Thoracic aorta (tissue), 2 donors: ENCODE measurements at places on chromosomes 5 and 9.

- H3K27me3 ChIP-seq = no peaks in the 10 kb centered on the region
- no peak overlapping the region for H3K27ac ChIP-seq
- H3K4me3 ChIP-seq = no peak overlapping the region
- peaks cover 4% of the 10 kb centered on the region for H3K4me1 ChIP-seq
Measured at GRCh38 chr9:17025281-17025680, 109.6 kb upstream of the CNTLN start.

- no peak overlapping the region for H3K4me3 ChIP-seq
- H3K36me3 ChIP-seq = no peaks in the 10 kb centered on the region
- no peak for DNase-seq
- H3K4me1 ChIP-seq = no peaks in the 10 kb centered on the region
- H3K27ac ChIP-seq = no peak overlapping the region
- no peaks in the 10 kb centered on the region for H3K27me3 ChIP-seq
Measured at GRCh38 chr5:109199289-109199688, 210.5 kb downstream of the PJA2 start.

GRCh38 chr5:90037646-90038045 is 371.9 kb downstream of the CETN3 start:
- no peaks in the 10 kb centered on the region for H3K4me1 ChIP-seq
- no peak overlapping the region for H3K4me3 ChIP-seq
- DNase-seq = no peak
- H3K27ac ChIP-seq = no peak overlapping the region

DNA sequence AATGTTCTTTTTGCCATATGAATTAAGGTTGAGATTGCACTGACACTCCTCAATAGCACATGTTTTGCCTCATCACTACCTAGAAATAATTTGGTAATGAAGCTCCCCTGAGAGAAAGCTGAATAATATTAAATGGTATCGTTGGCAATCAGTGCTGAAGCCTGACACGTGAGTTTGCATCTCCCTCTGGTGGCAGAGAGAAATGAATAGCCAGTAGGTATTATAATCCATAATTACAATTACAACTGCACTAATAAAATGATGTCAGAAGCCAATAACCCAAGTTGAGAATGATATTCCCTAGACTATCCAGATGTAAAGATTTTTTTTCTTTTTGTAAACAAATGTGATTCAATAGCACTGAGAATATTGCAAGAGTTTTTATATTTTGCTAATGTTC is 700.3 kb downstream of the PTPRD start:
- no peak overlapping the region for H3K27ac ChIP-seq
- no peaks in the 10 kb centered on the region for H3K4me1 ChIP-seq
- H3K27me3 ChIP-seq = no peaks in the 10 kb centered on the region
- H3K4me3 ChIP-seq = no peak overlapping the region
- no peaks in the 10 kb centered on the region for H3K36me3 ChIP-seq
- DNase-seq = no peak

- H3K27me3 ChIP-seq = no peaks in the 10 kb centered on the region
- no peak for DNase-seq
- H3K36me3 ChIP-seq = no peaks in the 10 kb centered on the region
- peaks cover 3% of the 10 kb centered on the region for H3K4me1 ChIP-seq
- H3K27ac ChIP-seq = peak within 1 kb of the TSS; percentile 94
Measured at GRCh38 chr9:113463418-113464285, at the start of gene RGS3. Gene RGS3, plus strand, starts transcription at chr9:113463727. Its CDS starts 76 bp downstream, at chr9:113463803.

DNA sequence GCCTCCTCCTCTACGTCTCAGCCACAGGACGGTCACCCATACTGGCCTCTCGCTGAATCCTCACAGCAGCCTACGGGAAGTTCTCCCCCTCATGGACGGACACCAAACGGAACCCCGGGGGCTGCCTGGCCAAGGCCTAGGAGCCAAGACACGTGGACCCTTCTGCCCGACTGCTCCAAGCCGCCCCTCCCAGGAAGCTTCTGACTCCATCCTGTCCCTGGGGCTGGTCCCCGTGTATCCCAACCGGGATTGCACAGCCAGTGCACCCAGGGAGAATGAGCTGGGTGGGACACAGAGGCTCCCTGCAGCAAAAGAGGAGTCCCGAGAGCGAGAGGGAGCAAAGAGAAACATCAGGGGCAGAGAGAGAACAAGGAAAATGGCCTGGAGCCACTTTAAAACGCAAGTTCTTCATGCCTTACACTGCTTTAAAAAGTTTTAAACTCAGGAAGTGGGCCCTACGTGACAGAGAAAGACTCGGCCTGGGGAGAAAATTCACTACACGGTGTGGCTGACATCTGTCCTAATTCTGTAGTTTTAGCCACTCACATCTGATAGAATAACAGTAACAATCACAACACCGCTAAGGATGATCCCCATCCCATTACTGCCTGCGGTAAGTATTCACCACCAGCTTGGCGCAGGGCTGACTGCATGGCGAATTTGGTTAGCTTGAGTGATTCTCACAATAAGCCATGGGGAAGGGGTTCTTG is 3.0 kb downstream of the FAM78A start:
- no peak for DNase-seq
- H3K27ac ChIP-seq = no peak overlapping the region
- no peaks in the 10 kb centered on the region for H3K27me3 ChIP-seq
- H3K4me3 ChIP-seq = peak overlapping the region; percentile 77
- H3K4me1 ChIP-seq = peaks cover 3% of the 10 kb centered on the region

- no peak for DNase-seq
- H3K4me1 ChIP-seq = no peaks in the 10 kb centered on the region
- no peak overlapping the region for H3K4me3 ChIP-seq
- no peak overlapping the region for H3K27ac ChIP-seq
- H3K27me3 ChIP-seq = no peaks in the 10 kb centered on the region
- H3K36me3 ChIP-seq = no peaks in the 10 kb centered on the region
Measured at GRCh38 chr9:11431490-11431889, 818.7 kb upstream of the PTPRD start.

DNA sequence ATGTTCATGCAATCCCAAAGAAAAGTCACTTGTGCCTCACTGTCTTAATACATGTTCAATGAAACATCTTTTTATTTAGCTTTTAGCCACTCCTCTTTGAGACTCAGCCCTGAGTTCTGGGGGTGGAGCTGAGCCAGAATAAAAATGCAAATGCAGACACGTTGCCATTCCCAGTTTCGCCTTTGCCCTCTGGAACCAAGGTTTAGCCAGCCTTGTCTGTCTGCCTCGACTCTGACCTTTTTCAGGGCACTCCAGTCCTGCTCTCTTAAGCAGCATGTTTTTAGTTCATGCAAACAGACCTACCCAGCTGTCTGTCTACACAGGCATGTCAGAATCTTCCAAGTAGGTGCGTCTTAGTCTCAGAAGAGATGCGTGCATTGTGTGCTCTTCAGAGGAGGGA is 82.2 kb upstream of the RANBP3L start:
- no peaks in the 10 kb centered on the region for H3K36me3 ChIP-seq
- H3K27me3 ChIP-seq = no peaks in the 10 kb centered on the region
- H3K4me1 ChIP-seq = no peaks in the 10 kb centered on the region
- H3K27ac ChIP-seq = no peak overlapping the region
- DNase-seq = no peak
- H3K4me3 ChIP-seq = no peak overlapping the region

GRCh38 chr5:50958852-50959457 is 292.5 kb downstream of the PARP8 start:
- peaks cover 10% of the 10 kb centered on the region for H3K27me3 ChIP-seq
- no peak for DNase-seq
- no peaks in the 10 kb centered on the region for H3K36me3 ChIP-seq
- H3K4me3 ChIP-seq = no peak overlapping the region

DNA sequence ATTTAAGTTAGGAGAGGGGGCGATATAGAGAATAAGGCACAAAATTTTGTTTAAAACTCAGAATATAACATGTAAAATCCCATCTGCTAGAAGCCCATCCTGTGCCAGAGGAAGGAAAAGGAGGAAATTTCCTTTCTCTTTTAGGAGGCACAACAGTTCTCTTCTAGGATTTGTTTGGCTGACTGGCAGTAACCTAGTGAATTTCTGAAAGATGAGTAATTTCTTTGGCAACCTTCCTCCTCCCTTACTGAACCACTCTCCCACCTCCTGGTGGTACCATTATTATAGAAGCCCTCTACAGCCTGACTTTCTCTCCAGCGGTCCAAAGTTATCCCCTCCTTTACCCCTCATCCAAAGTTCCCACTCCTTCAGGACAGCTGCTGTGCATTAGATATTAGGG is 18.3 kb downstream of the MOCS2 start:
- H3K4me1 ChIP-seq = peaks cover 5% of the 10 kb centered on the region
- no peak overlapping the region for H3K27ac ChIP-seq
- DNase-seq = no peak
- no peaks in the 10 kb centered on the region for H3K27me3 ChIP-seq
- no peaks in the 10 kb centered on the region for H3K36me3 ChIP-seq

- no peaks in the 10 kb centered on the region for H3K36me3 ChIP-seq
- no peak overlapping the region for H3K4me3 ChIP-seq
- H3K27ac ChIP-seq = no peak overlapping the region
- H3K4me1 ChIP-seq = no peaks in the 10 kb centered on the region
- H3K27me3 ChIP-seq = no peaks in the 10 kb centered on the region
Measured at GRCh38 chr5:14925326-14925725, 53.7 kb upstream of the ANKH start.

- H3K27me3 ChIP-seq = no peaks in the 10 kb centered on the region
- no peak overlapping the region for H3K4me3 ChIP-seq
- no peak overlapping the region for H3K27ac ChIP-seq
- no peak for DNase-seq
Measured at GRCh38 chr9:5191985-5192384, 6.5 kb upstream of the INSL6 start.

- no peaks in the 10 kb centered on the region for H3K27me3 ChIP-seq
- H3K27ac ChIP-seq = no peak overlapping the region
- H3K36me3 ChIP-seq = no peaks in the 10 kb centered on the region
- no peak for DNase-seq
- H3K4me1 ChIP-seq = no peaks in the 10 kb centered on the region
Measured at GRCh38 chr5:68332556-68332955, 117.0 kb downstream of the PIK3R1 start.

DNA sequence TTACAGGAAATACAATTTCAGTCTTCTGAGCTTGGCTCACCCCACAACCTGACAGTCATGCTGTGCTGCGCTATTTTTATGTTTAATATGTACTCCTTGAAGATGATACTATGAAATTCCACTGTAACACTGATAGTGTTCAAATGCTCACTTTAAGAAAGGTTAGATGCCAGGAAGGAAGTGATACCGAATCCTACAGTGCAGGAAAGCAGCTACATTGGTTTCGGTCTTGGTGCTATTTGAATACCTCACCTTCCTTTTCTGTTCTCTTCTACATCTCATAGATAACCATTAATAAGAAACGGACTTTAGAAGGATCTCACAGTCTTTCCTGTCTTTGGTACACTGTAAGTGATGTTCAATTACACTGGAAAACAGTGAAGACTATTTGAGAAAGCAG is 117.6 kb downstream of the SEMA5A start:
- H3K27me3 ChIP-seq = no peaks in the 10 kb centered on the region
- peaks cover 16% of the 10 kb centered on the region for H3K4me1 ChIP-seq
- DNase-seq = no peak
- no peak overlapping the region for H3K4me3 ChIP-seq

DNA sequence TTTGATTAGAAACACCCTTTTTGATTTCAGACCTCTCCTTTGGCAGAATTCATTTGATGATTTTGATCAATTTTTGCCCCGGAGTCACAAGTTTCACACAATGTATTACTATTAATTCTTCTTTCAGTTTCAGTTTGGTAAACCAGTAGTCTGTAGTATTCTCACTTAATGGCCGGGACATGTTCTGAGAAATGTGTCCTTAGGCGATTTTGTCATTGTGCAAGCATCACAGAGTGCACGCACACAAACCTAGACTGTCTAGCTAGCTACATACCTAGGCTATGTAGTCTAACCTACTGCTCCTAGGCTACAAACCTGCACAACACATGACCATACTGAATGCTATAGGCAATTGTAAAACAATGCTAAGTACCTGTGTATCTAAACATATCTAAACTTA is 662.5 kb downstream of the IRX1 start:
- no peak overlapping the region for H3K27ac ChIP-seq
- DNase-seq = no peak
- H3K4me3 ChIP-seq = no peak overlapping the region
- H3K27me3 ChIP-seq = no peaks in the 10 kb centered on the region
- no peaks in the 10 kb centered on the region for H3K4me1 ChIP-seq
- H3K36me3 ChIP-seq = no peaks in the 10 kb centered on the region

- H3K27me3 ChIP-seq = no peaks in the 10 kb centered on the region
- H3K4me3 ChIP-seq = no peak overlapping the region
- H3K27ac ChIP-seq = no peak overlapping the region
- no peaks in the 10 kb centered on the region for H3K4me1 ChIP-seq
Measured at GRCh38 chr9:105414947-105415661, 32.7 kb upstream of the FSD1L start.

DNA sequence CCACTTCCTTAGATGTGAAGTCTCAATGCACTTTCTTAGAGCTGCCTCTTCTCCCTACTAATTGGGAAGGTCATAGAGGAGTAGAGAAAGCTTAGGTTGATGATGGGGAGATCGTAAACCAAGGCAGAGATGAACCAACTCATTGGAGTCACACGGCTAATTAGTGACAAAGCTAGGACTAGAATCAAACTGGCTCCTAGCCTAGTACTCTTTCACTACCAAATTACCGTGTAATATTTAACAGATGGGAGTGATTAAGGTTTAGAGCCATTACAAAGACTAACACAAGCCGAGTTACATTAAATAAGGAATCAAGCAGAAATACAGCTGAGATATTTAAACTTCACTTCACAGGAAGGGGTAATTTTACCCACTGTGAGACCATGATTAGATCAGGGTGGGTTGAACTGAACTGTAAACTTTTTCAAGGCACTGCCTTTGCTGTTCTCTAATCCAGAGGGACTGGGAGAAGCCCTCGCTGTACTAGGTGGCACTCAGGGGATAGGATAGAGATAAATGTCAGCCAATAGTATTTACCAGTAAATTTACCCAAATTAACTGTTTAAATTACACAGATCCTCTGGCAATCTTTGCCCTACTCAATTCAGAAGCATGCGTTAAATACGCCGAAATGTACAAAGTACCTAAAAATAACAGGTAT is 166.4 kb upstream of the PIK3R1 start:
- H3K4me1 ChIP-seq = no peaks in the 10 kb centered on the region
- DNase-seq = no peak
- no peaks in the 10 kb centered on the region for H3K27me3 ChIP-seq
- H3K4me3 ChIP-seq = no peak overlapping the region
- no peak overlapping the region for H3K27ac ChIP-seq

DNA sequence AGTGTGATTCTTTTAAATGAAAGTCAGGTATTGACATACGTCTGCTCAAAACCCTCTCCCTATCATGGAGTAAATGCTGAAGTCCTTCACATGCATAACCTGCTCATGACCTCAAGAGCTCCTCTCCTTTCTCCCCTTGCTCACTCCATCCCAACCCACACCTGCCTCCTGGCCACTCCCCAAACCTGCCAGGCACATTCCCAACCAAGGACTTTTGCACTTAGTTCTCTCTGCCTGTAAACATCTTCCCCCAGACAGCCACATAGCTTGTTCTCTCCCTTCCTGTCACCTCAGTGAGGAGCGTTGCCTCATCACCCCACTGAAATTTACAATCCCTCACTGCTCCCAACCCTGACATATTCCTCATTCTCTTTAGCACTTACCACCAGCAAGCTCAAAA is 8.7 kb downstream of the SETD9 start:
- H3K36me3 ChIP-seq = peaks cover 8% of the 10 kb centered on the region
- DNase-seq = no peak
- H3K27me3 ChIP-seq = no peaks in the 10 kb centered on the region
- H3K4me3 ChIP-seq = no peak overlapping the region
- no peak overlapping the region for H3K27ac ChIP-seq
- H3K4me1 ChIP-seq = no peaks in the 10 kb centered on the region

- no peaks in the 10 kb centered on the region for H3K27me3 ChIP-seq
- H3K27ac ChIP-seq = no peak overlapping the region
- no peak for DNase-seq
- H3K36me3 ChIP-seq = no peaks in the 10 kb centered on the region
Measured at GRCh38 chr9:38358390-38359296, 33.9 kb upstream of the ALDH1B1 start.
